ENCODE measurements at places on chromosomes 16 and 17.

DNA sequence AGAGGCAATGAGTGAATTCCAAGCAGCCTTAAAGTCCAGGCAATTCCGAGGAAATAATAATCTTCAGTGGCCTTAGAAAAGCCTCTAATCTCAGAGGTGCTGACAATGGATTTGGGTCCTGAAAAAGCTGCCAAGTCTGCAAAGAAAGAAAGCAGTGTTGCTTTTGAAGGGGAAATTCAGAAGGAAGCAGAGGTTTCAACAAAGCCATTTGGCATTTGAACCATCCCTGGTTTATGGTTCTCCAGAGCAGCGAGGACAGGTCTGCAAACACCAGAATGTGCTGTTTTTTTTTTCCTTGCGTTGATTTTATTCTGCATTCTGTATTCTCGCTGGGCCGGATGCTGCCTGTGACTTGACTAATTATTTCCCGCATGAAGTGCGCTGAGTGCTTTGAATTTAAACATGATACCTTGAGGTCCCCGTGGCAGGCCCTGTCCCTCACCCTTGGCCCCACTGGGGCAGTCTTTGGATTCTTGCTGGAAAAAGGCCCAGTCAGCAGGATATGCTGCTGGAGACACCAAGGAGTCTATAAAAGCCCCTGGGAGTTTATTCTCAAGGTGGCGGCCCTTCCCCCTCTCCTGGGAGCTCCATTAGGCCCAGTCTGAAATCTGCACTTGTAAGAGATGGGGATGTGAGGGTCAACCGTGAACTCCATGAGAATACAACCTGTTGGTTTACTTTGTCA, 338.3 kb downstream of the HAPSTR1 start:
- DNase-seq, result no peak

- DNase-seq, result no peak
Observed at GRCh38 chr17:73400915-73401545, 89.2 kb upstream of the CDC42EP4 start.

DNA sequence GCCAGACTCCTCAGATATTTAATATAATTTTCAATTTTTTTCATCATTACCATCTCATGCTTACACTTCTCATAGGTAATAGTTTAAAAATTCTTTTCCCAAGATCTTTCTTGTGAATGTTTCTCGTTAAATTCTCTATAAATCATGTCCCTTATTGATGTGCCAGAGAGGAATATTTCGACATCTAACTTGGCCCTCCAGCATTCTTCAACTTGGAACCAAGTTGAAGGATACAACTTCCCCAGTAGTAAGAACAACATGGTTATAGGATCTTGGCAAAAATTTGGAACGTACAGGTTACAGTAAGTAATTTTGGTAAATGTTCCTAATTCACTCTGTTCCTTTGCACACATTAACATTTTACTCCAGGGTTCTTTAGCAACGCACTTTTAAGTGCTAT, 731.8 kb downstream of the CDH11 start:
- DNase-seq, result no peak

- DNase-seq, result no peak
Observed at GRCh38 chr16:56700195-56700594, 17.9 kb downstream of the MT1X start.

All from renal pelvis (tissue), 12 donors.